ENCODE measurements at places on chromosomes 1 and 21. TPM values are rescaled to one million over a fixed set of nuclear protein-coding genes. Genes with fewer than 3 reads are reported as not detected.

DNA sequence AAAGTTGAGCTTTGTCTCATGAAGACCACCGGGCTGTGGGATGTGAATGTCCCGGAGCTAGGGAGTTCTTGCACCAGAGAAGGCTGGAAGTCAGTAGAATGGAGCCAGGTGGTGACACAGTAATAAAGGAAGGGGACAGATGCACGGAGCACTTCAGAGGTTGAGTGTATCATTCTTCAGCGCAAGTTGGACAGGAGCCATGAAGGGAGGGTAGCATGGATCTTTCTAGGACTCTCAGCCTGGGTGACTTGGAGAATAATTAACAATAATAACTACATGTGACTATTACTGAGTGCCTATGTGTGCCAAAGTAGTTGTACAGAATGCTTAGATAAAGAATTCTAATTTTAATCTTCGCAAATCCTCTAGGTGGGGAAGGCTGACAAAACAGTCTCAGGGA lies 258.7 kb upstream of the AJAP1 start:
- no peak for DNase-seq

Gene GJA9
- polyA plus RNA-seq, result 0.50 TPM

DNA sequence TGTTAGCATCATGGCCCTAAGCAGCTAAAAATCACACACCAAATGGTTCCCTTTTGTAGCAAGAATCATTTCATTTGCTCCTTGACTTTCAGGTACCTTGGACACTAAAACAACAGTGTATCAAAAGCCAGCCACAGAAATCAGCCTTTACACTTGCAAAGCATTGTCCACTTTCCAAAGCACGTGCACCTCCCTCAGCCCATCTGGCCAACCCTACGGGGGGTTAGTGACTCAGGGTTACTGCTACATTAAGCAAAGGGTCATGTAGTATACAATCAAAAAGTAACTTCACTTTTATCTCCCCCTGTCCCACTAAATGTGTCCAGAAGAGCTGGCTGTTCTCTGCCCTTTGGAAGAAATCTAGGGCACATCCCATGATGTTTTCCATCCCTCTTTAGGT lies 149.7 kb downstream of the HIVEP3 start:
- no peak for DNase-seq

DNA sequence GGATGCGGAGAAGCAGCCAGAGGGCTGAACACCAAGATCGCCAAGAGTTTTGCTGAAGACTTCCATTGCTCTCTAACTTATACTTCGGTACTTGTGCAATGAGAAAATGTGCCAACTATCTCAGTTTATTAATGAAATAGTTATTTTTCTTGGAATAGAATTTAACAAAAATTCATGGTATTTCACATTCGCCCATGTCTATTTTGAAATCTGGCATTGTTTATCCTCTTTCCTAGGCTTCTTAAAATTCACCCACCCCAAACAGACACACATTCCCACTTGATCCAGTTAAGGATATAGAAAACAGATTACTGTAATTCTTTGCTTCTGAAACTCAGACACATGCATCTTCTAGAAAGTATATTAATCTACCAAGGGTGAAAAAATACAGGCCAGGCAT lies 56.3 kb upstream of the ADAMTS5 start:
- no peak for DNase-seq

Gene DMBX1
- polyA plus RNA-seq, result not detected

GRCh38 chr1:189424746-189425331 lies 1052.8 kb downstream of the BRINP3 start:
- no peak for DNase-seq

DNA sequence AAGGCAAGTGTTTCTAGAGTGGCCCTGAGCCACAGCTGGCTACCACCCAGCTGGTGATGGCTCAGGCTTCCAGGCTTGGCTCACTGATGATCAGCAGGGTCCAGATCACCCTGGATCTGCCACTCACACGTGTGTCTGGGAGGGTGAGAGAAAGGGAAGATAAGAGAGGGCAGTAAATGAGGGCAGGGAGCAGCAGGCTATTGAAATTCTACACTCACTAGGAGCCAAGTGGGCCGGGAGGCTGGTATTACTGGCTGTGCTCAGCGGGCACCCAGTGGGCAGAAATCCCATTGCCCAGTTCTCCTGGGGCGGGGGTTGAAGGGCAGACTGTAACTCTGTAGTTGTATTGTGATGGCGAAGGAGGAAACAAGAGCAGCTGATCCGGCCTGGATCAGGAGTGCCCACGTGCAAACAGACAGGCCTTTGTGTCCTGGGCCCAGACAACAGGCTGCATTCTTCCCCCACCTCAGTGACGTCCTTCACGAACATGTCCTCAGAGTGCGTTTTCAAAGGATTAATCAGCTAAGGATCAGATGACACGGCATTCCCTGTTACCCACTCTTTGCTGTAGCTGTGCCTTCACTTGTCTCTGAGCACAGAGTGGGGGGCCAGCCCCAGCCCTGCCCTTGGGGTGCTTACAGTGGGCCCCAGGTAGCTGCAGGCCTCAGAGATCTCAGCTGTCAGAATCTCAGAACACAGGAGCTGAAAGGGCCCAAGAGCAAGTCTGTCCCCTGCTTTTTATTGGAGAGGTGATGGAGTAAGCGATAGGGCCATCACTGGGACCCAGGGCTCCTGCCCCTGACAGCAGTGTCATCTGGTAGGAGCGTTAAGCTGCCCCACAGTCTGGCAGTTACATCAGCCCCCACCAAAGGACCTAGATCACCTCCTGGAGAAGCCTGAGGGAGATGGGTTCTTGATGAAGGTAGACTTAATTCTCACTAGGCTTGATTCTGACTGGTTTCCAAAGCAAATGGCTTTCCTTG lies 60.5 kb downstream of the ATP1A1 start:
- no peak for DNase-seq

Gene CHRNB2
- not detected for polyA plus RNA-seq

Gene PGLYRP3
- polyA plus RNA-seq, result 0.16 TPM

Gene COL24A1
- under 0.01 TPM for polyA plus RNA-seq

Gene WNT3A
- polyA plus RNA-seq, result 0.01 TPM

- no peak for DNase-seq
These were observed 35.2 kb downstream of the CFAP57 start for GRCh38 chr1:43207229-43207853.

GRCh38 chr1:204001166-204001901 lies 71.6 kb upstream of the SOX13 start:
- DNase-seq, result no peak

Gene CFAP141
- not detected for polyA plus RNA-seq

Gene CNR2
- 4.2 TPM for polyA plus RNA-seq
